ENCODE measurements at places on chromosomes 12 and 14. TPM values are rescaled to one million over a fixed set of nuclear protein-coding genes. Genes with fewer than 3 reads are reported as not detected.

GRCh38 chr14:55628426-55628825 is 48.4 kb downstream of the KTN1 start:
- DNase-seq, result no peak

DNA sequence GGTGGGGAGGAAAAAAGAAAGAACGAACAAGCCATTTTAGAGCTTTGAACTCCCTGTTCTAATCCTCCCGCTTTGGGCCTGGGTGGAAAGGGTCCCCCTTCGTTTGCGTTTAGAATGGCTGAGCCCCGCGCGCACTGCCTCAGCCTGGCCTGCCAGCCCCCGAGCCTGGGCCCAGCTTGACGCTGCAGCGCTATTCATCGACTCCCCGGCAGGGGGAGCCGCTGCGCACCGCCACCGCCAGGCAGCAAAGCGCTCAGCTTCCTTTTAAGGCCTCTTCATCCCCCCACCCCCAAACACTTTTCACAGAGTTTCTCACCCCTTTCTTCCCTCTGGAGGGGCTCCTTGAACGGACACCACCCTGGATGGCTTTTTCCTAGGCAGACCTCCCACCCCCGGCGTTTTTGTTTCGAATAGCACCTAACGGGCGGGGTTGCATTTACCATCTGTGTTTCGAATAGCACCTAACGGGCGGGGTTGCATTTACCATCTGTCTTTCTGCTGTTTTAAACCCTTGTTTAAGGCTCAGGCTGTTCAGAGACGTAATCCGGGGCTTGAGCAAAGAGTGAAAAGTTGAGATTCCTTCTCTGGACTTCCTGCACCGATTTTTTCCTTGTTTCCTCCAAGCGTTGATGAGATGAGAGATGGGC is 56.4 kb upstream of the PIWIL1 start:
- DNase-seq, result peak; percentile 1

- no peak for DNase-seq
These were observed 96.3 kb downstream of the PTPN11 start for GRCh38 chr12:112514926-112515642.

Gene MMP19
- total RNA-seq, result not detected

DNA sequence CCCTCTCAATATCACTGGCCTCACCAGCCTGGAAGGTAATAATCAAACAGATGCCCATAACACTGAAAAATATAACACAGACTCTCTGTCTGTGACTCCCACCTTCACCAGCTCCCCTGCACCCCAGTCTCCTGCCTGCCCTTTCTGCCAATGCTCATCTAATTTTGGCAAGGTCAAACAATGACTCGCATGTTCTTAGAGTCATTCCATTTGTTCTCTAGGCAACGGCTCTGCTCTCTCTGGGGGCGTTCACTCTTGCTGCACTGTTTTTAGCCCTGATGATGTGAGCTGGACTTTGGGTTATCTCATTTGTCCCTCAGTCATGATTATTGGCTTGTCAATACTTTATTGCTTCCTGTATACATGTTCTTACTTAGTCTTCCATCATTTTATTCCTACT is 691.8 kb downstream of the FLRT2 start:
- no peak for DNase-seq

- no peak for DNase-seq
These were observed 104.4 kb upstream of the RFLNA start for GRCh38 chr12:124190312-124191023.

Gene FAM186B
- 0.23 TPM for total RNA-seq

- DNase-seq, result no peak
These were observed 207.0 kb downstream of the CALM1 start for GRCh38 chr14:90603841-90604240.

- no peak for DNase-seq
These were observed 1.3 kb downstream of the NINJ2 start for GRCh38 chr12:661720-662486.
